NCI-H146 (cell line): ENCODE measurements at places on chromosomes 4 and X.

DNA sequence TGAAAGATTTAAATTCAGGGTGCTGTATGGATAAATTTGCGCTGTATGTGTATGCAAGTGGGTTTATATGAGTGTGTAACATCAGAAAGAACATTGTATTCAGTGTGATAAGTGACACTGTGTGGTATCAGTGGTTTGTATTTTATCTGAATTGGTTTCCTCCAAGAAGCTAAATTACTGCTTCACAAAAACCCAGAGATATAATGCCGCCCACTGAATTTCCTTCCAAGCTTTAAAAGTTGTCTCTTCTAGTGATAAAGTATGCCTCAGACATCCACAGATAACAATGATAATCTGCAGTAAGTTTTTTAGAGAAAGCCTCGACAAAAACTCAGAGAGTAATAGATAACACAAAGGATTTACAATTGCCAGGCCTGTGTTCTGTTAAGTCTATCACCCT, 710.6 kb upstream of the HS3ST1 start:
- no peak for DNase-seq

DNA sequence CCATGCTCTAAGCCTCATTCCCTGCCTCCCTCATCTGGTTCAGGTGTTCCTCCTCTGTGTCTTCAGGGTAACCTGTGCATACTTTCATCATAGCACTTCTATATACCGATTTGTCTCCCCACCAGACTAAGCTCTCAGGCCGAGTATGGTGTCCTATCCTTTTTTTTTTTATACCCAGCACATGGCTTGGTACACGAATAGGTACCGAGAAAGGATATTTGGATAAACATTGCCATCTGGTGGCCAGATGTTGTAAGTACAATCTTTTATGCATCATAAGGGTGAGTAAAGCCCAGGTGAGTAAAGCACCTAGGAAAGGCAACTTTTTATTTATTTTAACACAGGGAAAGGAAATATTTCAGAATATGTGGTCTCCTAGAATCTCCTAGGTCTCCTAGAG, 68.4 kb downstream of the MID2 start:
- DNase-seq = peak; percentile 21

GRCh38 chr4:88953400-88953799, 103.6 kb downstream of the FAM13A start:
- no peak for DNase-seq

DNA sequence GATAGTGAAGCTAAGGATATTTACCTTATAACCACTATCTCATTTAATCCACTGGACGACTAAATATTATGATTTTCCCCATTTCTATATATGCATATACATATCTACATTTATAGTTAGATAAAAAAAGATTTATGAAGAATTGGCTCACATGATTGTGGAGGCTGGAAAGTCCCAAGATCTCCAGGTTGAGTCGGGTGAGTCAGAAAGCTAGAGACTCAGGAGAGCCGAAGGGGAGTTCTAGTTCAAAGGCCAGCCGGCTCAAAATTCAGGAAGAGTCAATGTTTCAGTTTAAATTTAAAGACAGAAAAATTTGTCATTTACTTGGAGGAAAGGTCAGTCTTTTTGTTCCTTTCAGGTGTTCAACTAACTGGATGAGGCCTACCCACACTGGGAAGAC, 158.2 kb upstream of the CPEB2 start:
- DNase-seq = no peak

- no peak for DNase-seq
Measured at GRCh38 chrX:57329008-57329407, 42.5 kb downstream of the FAAH2 start.

DNA sequence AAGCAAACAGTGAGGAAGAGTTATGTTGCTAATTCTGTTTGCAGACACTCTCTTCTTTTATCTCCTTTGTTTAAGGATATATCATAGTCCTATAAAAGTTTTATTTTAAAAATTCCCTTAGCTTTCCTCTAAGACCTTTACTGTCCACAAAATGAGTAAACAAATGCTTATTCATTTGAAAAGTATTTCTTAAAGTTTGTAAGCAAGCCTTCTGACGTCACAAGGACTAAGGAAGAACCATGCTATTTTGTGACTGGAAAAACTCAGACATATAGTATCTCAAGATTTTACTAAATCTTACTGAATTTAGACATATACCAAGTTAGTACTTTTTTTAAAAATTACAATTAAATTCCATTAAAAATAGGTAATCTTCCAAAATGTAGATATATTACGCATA, 5.2 kb upstream of the RBMXL3 start:
- no peak for DNase-seq

DNA sequence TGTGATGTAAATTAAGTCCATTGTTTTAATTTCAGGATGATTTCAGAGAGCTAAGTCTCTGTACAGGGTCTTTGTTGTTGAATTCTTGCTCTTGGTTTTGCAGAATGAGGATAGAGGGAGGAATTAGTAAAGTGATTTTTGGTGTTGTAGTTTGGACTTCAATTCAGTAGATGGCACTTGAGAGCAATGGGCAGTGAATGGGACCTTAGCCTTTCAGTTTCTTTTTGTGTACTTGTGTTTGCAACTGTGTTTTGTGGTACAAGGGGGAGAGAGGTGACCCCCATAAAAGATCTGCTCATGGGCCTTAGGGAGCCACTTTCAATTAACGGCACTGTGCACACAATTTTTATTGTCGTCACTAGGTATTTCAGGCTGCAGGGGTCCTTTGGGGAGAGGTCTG, 340.0 kb downstream of the DCAF12L2 start:
- no peak for DNase-seq

DNA sequence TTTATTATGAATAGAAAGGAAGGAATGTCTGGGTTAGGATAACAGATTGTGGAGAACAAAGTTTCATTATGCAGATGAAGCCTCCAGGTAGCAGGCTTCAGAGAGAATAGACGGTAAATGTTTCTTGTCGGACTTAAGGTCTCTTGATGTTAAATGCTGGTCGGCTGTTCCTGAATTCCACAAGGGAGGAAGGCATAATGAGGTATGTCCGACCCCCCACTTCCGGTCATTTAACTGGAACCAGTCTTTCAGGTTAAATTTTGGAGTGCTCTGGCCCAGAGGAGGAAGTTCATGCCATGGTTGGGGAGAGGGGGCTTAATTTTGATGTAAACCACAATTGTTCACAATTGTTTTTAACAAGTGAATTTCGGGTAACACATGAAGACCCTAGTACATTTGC, 158.1 kb upstream of the VCX3A start:
- no peak for DNase-seq

- DNase-seq = no peak
Measured at GRCh38 chr4:16496501-16496900, 270.2 kb upstream of the TAPT1 start.

GRCh38 chrX:49162620-49163019, at the start of gene MAGIX:
MAGIX (plus strand) TSS chrX:49162758; CDS start chrX:49162890, 132 bp downstream.
- DNase-seq = no peak

DNA sequence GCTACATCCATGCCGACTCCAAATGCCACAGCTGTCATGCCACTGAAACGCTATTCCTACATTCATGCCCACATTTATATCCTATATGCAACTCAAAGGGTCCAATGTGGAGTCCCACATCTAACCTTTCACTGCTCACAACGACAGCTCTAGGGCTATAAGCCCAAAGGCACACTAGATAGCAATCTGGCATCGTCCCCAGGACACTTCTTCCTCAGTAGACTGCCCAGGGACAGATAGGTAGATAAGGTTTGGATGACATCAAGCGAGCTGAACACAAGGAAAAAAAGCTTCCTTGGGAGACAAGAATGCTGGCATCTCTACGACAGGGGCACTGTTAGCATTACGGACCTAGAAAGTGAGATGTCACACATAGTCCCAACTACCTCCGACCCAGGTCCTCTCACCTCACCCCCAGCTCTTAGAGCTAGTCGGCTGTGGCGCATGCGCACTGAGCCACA, 685 bp downstream of the RAB9B start:
- no peak for DNase-seq

- no peak for DNase-seq
Measured at GRCh38 chr4:138452826-138453225, 210.7 kb upstream of the SLC7A11 start.

- DNase-seq = no peak
Measured at GRCh38 chr4:147550626-147551246, 66.5 kb upstream of the TMEM184C start.

- DNase-seq = no peak
Measured at GRCh38 chr4:98626350-98626749, 32.1 kb downstream of the TSPAN5 start.

DNA sequence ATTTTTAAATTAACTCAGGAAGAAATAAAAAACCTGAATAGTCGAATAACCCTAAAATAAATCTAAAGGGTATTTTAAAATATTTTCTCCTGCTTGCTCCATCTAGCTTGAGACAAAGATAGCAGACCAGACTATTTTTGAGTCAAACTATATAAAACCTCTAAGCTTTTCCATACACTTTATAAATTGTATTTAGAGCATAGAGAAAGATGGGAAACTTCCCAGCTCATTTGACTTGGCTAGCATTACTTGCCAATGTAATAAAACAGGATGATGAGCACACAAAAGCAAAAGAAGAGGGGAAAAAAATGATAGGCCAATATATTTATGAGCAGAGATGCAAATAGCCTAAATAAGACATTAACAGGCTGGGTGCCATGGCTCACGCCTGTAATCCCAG, 117.1 kb downstream of the ANAPC4 start:
- no peak for DNase-seq

- DNase-seq = no peak
Measured at GRCh38 chr4:38514465-38515146, 149.4 kb upstream of the KLF3 start.

GRCh38 chr4:137800861-137801260, 268.6 kb upstream of the PCDH18 start:
- no peak for DNase-seq

DNA sequence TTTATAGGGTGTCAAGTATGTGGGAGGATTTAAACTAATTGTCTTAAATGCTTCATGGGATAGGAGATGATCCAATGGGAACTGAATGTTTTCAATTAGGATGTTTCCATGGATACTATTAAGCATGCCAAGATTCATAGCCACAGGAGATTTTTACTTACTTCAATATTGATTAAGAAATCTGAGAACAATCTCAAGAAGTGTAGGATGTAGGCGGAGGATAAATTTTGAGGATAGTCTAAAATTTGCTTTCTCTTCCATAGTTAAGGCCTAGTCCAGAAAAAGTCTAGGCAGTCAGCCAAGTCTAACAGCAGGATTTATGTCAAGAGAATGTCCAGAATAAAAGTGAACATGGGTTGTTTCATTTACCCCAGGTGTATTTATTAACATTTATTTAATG, 32.8 kb downstream of the REPS2 start:
- no peak for DNase-seq

DNA sequence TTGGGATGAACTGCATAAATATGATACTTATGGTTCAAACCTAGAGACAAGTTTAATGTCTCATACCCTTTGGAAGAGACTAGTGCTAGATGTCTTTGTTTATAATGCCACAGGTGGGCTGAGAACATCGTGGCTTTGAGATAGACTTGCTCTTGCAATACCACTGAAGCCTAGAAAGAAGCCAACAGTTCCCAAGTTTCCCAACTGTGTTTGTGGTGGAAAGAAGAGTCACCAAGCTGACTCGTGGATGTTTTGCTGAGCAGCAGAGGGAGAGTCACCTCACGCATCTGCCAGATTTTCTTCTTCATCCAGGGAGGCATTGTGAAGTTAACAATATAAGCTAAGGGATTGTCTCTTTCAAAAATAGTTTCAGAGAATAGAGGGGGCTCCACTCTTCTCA, 1076.2 kb downstream of the C4orf33 start:
- DNase-seq = no peak

GRCh38 chr4:55763996-55764395, 55.6 kb upstream of the EXOC1L start:
- DNase-seq = no peak

- DNase-seq = no peak
Measured at GRCh38 chr4:182585321-182585720, 331.9 kb downstream of the DCTD start.

GRCh38 chr4:2933566-2934076, 29.6 kb downstream of the NOP14 start:
- no peak for DNase-seq

DNA sequence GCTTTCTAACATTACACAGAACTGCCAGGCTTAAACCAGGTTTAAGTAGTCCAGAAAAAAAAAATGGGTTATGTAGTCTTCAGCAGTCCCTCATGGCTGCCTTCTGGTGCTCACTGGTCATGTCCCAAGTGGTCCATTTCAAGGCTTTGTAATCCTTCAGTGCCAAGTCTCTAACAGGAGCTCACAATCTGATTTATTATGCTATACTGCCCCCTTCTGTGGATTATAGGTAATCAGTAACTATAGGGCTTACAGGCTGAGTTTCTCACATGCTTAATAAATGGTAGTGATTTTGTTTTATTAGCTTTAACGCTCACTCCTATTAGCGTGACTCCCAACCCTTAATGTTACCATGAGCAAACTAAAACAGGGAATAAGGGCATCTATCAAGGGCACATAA, 92.5 kb upstream of the EDA2R start:
- peak; percentile 9 for DNase-seq

DNA sequence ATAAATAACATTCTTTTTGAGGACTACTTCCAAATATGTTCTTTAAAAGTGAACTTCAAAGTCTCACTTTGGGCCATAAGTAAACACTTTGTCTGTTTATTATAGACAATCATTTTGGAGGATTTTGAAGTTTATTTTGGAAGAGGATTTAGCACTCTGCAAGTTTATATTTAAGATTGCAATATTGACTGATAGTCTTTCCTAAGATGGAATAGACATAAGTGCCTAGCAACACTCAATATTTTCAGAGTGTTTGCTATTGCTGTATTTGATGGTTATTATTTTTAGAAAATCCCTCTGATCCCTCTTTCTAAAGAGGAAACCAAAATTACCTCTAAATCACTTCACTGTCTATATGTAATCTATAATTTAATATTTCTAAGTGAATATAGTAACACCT, 42.8 kb upstream of the MAD2L1 start:
- no peak for DNase-seq

DNA sequence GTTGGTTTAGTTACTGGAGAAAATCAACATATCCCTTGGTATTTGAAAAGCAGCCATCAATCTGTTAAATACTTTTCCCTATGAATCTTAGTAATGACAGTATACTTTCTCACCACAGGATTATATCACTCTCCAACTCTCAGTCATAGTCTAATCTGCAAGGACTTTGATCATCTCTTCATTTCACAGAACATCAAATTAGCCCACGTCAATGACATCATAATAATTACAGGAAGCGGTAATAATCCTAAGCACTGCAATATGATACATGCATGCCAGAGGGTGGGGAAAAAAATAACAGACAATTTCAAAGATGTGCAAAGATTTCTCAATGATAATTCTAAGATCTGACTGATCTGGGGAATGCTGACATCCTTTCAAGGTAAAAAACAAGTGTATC, 404.1 kb downstream of the GPM6A start:
- no peak for DNase-seq

GRCh38 chr4:7546809-7547367, 112.2 kb upstream of the PSAPL1 start:
- DNase-seq = no peak

GRCh38 chrX:154333837-154334271, 38.3 kb downstream of the TKTL1 start:
- DNase-seq = no peak

GRCh38 chr4:65139998-65140397, 530.3 kb downstream of the EPHA5 start:
- no peak for DNase-seq
